ENCODE measurements at places on chromosomes 6 and 20.

GRCh38 chr20:52212943-52213342, 21.4 kb upstream of the ZFP64 start:
- no peak for DNase-seq

DNA sequence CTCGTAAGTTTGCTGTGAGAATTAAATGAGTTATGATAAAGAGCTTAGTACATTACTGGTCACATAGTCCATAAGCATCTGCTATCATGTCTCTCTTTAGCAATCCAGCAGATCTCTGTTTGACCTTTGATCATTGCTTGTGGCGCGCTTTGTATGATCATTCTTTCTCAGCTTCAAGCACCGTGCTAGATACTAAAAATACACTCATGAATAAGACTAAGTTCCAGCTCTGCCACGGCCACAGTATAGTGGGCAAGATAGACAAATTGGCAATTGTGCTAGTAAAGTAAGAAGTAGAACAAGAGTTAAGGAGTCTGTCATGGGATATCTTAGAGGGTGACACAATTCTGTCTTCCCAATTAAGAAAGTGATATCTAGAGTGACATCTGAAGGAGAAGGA, 75.2 kb upstream of the ADGRF1 start:
- no peak for DNase-seq

- DNase-seq: peak; percentile 77
These were observed 19.0 kb upstream of the STX11 start for GRCh38 chr6:144131248-144131709.

GRCh38 chr6:162777091-162777490, 49.3 kb downstream of the PACRG start:
- no peak for DNase-seq

- no peak for DNase-seq
These were observed 18.9 kb upstream of the ADGRF5 start for GRCh38 chr6:46940433-46941226.

DNA sequence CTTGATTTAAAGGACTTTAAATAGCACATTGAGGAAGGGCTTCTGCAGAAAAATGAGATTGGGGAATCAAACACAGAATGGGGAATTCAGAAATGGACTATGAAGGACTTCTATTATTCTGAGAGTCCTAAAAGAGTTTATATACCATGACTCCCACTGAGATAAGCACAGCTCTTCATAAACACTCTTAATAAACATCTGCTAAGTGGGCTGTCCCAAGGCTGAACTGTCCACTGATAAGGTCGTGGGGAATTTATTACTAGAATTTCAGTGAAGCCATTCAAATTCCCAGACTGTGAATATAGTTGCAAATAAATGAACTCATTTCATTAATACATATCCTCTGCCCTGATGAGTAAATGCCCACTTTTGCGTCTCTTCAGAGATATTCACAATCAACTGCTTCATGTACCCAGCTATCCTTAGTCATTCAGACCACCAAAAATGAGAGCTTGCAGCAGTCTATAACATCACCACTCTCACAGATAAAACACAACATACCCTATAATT, 468.2 kb upstream of the RUNX2 start:
- no peak for DNase-seq

GRCh38 chr6:163944897-163945296, 530.4 kb downstream of the QKI start:
- DNase-seq: no peak

DNA sequence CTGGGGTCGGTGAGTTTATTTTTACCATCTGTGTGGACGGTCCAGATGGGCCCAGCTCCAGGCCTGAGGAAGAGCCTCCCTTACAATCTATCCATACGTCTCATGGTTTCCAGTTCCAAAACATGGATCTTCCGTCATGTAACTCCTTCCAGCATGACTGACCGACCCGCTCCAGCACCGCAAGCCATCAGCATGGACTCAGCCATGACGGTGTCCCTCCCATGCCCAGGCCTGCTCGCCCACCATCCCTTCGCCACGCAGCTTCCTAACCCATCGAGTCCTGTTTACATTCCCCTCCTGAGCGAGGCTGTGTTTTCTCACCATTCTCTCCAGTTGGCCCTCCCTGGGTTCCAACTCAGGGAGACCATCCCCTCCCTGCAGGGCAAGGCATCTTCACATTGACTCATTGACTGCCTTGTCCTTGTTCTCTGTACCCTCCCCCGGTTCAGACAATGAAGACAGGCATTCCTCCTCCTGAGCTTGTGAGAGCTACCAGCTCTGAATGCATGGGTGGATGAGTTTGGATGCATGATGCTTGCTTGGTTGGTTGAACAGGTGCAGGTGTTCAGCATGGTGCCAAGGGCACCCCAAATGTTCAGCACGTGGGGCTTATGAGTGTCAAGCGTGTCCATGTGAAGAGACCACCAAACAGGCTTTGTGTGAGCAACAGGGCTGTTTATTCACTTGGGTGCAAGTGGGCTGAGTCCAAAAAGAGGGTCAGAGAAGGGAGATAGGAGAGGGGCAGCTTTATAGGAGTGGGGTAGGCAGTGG, 235.8 kb downstream of the SMOC2 start:
- DNase-seq: no peak

- no peak for DNase-seq
These were observed 751.4 kb upstream of the DEFB115 start for GRCh38 chr20:30506100-30506499.

DNA sequence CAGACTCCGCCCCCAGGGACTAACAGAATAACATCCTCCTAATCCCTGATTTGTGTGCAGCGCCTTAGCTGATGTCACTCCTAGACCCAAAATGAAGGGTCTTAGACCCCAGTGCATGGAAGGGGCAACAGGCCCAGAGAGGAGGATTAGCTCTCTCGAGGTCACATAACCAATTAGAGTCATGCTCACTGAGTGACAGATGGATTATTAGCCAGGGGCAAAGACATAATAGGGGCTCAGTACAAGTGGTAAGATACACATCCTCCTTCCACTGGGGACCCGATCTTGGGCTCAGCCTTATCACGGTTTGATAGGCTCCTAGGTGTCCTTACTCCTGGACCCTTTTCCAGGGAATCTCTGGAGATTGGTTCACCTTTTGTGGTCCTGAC, 858 bp downstream of the TP53INP2 start:
- DNase-seq: no peak

GRCh38 chr6:158567871-158568401, 8.0 kb downstream of the TMEM181 start:
- peak; percentile 25 for DNase-seq

GRCh38 chr6:34425132-34425497, 754 bp downstream of the RPS10 start:
- no peak for DNase-seq

- no peak for DNase-seq
These were observed 16.9 kb downstream of the SRC start for GRCh38 chr20:37362821-37363220.

DNA sequence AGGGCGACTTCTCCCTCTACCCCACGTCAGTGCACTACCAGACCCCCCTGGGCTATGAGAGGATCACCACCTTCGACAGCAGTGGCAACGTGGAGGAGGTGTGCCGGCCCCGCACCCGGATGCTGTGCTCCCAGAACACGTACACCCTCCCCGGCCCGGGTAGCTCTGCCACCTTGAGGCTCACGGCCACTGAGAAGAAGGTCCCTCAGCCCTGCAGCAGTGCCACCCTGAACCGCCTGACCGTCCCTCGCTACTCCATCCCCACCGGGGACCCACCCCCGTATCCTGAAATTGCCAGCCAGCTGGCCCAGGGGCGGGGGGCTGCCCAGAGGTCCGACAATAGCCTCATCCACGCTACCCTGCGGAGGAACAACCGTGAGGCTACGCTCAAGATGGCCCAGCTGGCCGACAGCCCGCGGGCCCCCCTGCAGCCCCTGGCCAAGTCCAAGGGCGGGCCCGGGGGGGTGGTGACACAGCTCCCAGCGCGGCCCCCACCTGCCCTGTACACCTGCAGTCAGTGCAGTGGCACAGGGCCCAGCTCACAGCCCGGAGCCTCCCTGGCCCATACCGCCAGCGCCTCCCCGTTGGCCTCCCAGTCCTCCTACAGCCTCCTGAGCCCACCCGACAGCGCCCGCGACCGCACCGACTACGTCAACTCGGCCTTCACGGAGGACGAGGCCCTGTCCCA, 57.5 kb upstream of the TMEM181 start:
- DNase-seq: no peak

- DNase-seq: no peak
These were observed 9.2 kb upstream of the PLEKHG1 start for GRCh38 chr6:150590446-150590845.

DNA sequence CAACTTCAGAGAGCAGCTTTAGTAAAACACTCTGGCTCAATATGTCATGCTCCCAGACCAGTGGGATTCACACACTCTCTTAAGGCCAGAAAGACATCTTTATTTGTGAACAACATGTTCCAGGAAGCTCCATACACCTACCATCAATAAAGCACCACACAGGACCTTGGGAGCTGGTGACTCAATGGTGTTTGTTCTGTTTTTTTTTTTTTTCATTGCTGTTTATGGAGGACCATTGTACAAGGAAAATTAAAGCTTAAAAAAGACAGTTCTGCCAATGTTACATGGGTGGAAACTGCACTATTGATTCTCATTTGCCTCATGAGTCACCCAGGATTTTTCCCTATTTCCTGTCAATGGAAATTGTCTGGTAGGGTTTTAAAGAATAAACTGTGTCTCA, 36.3 kb upstream of the TENT5A start:
- no peak for DNase-seq

- peak; percentile 23 for DNase-seq
These were observed 2.1 kb downstream of the C6orf141 start for GRCh38 chr6:49552596-49552995.

- peak; percentile 41 for DNase-seq
These were observed 161.0 kb downstream of the ASCC3 start for GRCh38 chr6:100719883-100720682.

GRCh38 chr6:24766680-24767462, 7.9 kb upstream of the GMNN start:
- peak; percentile 45 for DNase-seq

- DNase-seq: no peak
These were observed 83.5 kb downstream of the ADGRG6 start for GRCh38 chr6:142385352-142385751.

DNA sequence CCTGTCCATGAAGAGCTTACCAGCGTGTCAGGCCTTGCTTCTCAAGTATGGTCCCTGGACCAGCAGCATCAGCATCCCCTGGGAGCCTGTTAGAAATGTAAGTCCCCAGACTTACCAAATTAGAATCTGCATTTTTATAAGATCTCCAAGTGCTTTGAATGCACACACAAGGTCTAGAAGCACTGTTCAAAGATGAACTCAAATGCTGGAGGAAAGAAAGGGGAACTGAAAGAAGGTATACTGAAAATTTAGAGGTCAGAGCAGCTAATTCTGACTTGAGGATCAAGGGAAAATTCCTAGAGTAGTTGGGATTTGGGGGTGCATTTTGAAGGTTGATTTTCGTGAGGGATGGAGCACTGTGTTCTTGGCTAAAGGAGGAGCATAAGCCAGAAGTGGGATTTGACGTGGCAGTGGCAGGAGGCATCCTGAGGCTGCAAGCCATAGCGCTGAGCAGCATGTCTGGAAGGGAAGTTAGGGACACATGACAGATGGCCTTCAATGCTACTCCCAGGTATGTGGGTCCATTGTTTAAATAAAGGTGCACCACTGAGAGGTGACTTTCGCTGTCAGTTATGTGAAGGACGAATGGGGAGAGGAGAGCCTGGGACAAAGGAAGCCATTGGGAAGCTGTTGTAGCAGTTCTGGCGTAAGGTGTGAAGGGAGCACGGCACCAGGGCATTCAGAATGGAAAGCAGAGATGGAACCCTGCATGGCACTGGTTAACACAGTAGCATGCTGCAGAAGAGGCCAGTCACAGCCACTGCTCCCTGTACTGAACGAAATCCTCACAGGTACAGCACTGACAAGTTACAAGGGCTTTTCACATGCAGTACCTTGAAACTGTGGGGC, 36.2 kb downstream of the ARMC2 start:
- DNase-seq: no peak

DNA sequence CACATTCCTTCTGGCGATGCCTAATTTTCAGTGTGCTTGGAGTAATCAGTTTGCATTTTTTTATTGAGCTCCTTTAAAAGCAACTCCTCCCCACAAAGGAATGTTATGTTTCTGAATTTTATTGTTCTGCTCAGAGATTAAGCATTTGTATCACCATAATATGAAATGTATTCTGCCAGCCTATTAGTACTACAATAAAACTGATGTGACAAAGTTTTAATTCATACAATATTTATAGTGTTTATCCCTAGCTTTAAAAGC, 236.9 kb upstream of the ASCC3 start:
- no peak for DNase-seq

GRCh38 chr20:49540687-49541435, 27.1 kb downstream of the PTGIS start:
- DNase-seq: no peak

- DNase-seq: peak; percentile 27
These were observed 114.2 kb downstream of the QRSL1 start for GRCh38 chr6:106743612-106744011.
